ENCODE measurements at places on chromosomes 12 and 14.
A peak's percentile ranks its signal among the peaks of the same experiment; 100 is the strongest.

DNA sequence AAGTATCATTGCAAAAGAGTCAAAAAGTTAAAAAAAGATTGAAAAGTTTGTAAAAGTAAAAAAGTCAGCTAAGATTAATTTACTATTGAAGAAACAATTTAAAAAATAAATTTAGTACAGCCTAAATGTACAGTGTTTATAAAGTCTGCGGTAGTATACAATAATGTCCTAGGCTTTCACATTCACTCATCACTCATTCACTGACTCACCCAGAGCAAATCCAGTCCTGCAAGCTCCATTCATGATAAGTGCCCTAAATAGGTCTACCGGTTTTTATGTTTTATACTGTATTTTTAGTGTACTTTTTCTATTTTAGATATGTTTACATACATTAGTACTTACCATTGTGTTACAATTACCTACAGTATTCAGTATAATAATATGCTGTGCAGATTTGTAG is 43.9 kb upstream of the ABCC9 start:
- no peak for DNase-seq

GRCh38 chr14:60085085-60085484 is 6.6 kb upstream of the PCNX4 start:
- no peak for DNase-seq

DNA sequence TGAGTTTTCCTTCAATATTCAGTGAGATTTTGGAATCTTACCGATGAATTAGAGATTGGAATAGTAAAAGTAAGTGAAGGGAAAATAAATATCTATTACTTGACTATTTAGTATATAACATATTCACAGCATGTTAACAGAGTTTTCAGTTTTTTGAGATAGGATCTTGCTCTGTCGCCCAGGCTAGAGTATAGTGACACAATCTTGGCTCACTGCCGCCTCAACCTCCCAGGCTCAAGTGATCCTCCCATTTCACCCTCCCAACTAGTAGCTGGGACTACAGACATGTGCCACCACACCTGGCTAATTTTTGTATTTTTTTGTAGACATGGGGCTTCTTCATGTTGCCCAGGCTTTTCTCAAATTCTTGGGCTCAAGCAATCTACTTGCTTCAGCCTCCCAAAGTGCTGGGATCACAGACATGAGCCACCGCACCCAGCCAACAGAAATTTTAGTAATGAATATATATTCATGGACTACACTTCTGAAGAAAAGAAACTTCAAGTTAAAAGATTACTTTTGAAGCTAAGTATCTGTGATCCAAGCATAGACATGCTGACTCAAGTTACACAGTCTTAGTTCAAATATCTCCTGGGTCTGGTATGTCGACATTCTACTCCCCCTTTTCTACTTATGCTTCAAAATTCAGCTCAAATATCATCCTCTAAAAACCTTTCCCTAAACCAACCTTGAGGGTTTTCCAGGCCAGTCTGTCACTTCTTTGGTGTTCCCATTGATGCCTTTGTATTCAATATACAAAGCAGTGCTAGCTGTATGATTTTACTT is 13.8 kb downstream of the UBE2N start:
- DNase-seq, result no peak

- DNase-seq, result no peak
These were observed 36.7 kb upstream of the RESF1 start for GRCh38 chr12:31922341-31923062.

DNA sequence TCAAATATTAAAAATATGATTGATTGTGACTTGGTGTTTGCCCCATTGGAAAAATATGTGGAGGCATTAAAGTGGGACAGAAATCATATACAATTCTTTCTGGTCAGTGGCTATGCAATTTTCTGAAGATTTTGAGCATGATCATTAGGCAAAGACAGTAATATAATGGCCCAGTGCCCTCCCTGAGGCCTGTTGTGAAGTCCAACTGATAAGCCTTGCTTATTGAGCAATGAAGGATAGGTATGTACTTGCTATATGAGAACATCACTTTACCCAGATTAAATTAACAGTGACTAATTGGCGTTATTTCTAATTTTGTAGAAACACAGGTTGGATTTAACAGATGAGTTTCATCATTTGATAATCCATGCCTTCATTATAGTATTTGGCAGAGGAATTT is 57.1 kb downstream of the NKX2-1 start:
- no peak for DNase-seq

GRCh38 chr14:79044894-79045624 is 874.9 kb downstream of the NRXN3 start:
- no peak for DNase-seq

DNA sequence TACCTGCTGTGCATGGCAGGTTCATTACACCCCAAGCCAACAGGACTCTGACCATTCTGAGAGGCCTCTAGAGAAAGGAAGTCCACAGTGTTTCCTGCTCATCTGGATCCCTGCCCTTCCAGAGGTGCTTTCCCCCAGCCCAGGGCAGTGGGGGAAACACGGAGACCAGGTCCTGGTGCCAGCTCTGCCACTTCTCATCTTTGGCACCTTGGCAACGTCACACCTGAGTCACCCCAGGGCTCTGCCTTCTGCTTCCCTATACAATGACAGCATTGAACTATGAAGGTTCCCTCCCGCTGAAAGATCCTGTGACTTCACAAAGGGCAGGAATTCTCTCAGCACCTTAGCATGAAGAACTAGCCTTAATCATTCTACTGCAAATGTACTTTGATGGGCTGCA is 74.9 kb downstream of the ANO2 start:
- DNase-seq, result no peak

GRCh38 chr12:120583478-120584030 is 2.4 kb upstream of the POP5 start:
- peak; percentile 77 for DNase-seq

DNA sequence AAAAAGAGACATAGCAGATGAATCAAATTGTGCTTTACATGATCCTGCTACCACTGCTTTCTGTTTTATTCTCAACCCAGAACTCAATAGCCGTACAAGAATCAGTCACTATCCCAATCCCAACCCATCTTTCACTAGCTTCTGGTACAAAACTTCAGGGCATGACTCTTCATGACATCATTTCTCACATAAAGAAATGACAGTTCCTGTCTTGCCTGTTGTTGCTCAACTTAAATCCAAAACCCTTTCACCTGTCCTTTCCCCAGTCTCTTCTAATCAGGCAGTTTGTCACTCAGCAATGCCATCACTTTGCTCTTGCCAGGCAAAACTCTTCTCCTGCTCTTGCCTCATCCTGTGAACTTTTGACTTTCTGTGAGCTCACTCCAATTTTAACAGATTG is 962.8 kb downstream of the GALC start:
- DNase-seq, result no peak

DNA sequence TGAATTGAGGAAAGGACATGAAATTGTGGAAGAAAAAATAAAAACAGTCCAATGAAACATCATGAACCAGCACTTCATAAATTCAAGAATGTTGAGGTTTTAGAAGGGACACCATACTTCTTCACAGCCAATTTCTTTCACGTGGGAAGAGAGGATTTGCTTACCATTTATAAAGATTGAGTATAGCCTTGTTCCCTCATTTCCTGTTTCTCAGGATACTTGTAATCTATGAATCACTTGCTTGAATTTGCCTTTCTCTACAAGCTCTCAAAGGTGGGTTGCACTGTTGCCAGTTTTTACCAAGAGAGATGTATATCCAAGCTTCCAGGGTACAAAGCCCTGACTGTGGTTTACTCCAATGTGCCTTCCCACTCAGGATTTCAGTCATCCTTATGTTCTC is 116.1 kb downstream of the DUSP6 start:
- no peak for DNase-seq

- no peak for DNase-seq
These were observed 6.1 kb upstream of the MTA1 start for GRCh38 chr14:105413544-105413886.

DNA sequence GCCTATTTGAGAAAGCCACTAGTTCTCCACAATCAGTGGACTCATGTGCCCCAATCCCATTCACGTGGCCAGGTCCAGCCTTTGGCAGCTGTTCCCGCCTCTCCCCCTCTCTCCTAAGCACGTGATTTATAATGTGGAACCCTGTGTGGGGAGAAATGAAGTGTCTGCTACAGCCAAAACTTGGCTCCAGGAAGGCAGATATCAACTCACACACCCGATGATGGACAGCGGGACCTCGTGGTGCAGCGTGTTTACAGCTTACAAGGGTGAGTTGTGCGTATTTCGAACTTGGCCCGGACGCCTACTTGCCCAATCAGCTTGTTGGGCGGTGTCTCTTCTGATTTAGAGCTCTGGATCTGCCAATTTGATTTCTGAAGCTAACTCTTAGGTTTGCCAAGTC is 38.1 kb upstream of the FAM181A start:
- no peak for DNase-seq

- DNase-seq, result no peak
These were observed 73.5 kb downstream of the TTC7B start for GRCh38 chr14:90742729-90743128.

- no peak for DNase-seq
These were observed 10.2 kb upstream of the RNF212B start for GRCh38 chr14:23227566-23227965.

- DNase-seq, result no peak
These were observed 28.7 kb downstream of the PPP2R5C start for GRCh38 chr14:101790232-101790631.

DNA sequence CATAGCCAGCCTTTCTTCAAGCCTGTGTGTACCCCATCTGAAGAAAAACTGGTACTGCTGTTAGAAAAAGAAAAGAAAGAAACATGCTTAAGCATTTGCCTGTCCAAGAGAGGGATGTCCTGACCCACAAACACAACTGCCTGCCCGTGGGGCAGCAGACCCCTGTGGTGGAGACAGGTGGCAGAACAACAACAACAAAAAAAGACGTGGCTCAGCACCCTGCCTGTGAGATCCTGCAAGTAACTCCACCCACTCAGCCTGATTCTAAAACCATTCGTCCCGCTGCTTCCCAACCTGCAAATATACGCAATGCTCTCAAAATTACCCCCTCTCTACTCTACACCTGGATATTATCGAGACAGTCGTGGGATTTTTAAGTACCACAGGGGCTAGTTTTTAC is 64.9 kb upstream of the ZDHHC17 start:
- DNase-seq, result no peak

- no peak for DNase-seq
These were observed 11.6 kb upstream of the SPTB start for GRCh38 chr14:64891173-64891838.

DNA sequence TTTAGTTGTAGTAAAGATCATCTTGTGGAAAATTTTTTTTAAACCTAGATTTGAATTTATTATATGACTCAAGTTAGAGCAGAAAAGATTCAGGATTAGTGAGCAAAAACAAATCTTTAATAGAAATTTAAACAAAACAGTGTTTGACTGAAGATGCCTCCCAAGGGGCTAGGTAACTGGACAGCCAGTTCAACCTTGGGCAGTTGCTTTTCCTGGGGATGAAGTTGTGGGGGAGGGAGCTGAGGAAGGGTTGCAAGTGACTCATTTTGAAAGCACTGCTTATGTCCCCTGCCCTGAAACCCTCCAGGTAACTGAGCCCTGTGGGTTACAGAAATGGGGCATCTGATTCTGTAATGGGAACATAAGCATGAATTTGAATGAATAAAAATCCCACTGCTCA is 13.1 kb downstream of the CFAP54 start:
- DNase-seq, result no peak

GRCh38 chr12:21769307-21769706 is 5.2 kb downstream of the KCNJ8 start:
- no peak for DNase-seq

- no peak for DNase-seq
These were observed 25.9 kb upstream of the HIGD1C start for GRCh38 chr12:50926415-50926814.

- DNase-seq, result no peak
These were observed 67.5 kb upstream of the BTG1 start for GRCh38 chr12:92213166-92213565.

All from stimulated activated CD4-positive, alpha-beta T cell treated with anti-CD3 and anti-CD28 coated beads, Interleukin-15, amount 100 ng/mL, for 1 hour (primary cell).